Kidney tubule cell (primary cell): ENCODE measurements at places on chromosomes 12 and 14.

DNA sequence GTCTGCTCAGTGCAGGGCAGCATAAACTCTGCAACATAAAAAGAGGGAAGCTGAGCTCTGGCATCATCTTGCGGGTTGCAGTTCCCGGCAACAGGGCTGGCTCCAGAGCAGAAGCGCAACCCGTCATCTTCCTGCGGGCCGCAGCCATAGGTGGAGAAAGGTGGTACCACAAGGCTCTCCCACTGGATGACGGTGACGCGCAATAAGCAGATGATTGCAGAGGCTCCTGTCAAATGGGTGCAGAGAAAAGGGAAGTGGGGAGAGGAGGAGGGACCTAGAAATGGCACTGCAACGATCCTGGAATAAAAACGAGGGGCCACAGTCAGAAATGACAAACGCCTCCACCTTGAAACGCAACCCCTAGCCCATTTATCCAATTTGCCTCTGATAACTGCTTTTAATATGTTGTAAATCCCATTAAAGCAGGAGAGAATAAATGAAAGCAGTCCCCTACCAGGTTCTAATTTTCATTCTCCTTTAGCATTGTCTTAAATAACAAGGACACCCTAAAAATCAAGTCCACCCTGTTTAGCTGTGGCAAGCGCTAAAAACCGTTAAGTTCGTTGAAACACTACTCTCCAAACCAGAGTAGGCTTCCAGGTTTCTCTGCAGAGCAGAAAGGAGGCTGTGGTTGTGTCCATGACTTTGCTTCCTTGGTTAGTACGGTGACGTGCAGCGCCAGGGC, 30.9 kb upstream of the TUBA1C start:
- DNase-seq = no peak

DNA sequence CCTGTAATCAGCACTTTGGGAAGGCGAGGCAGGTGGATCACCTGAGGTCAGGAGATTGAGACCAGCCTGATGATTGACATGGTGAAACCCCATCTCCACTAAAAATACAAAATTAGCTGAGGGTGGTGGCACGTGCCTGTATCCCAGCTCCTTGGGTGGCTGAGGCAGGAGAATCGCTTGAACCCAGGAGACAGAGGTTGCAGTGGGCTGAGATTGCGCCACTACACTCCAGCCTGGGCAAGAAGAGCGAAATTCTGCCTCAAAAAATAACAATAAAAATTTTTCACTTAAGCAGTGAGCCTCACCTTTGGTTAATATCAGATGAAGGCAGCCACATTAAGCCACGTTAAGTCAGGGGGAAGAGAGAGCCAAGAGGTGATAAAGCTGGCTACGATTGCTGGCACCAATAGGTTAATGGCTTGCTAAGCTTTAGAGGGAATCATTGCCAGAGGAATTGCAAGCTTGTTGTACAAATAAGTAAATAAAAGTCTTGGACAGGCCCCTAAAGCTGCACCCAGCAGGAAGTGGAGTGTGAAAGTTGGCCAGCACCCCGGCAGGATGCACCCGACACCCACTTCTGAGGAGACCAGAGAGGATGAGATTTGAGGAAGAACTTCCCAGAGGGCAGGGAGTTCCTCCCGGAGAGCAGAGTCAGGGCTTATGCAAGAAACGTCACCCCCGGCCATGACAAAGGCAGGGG, 41.3 kb upstream of the TESC start:
- no peak for DNase-seq

DNA sequence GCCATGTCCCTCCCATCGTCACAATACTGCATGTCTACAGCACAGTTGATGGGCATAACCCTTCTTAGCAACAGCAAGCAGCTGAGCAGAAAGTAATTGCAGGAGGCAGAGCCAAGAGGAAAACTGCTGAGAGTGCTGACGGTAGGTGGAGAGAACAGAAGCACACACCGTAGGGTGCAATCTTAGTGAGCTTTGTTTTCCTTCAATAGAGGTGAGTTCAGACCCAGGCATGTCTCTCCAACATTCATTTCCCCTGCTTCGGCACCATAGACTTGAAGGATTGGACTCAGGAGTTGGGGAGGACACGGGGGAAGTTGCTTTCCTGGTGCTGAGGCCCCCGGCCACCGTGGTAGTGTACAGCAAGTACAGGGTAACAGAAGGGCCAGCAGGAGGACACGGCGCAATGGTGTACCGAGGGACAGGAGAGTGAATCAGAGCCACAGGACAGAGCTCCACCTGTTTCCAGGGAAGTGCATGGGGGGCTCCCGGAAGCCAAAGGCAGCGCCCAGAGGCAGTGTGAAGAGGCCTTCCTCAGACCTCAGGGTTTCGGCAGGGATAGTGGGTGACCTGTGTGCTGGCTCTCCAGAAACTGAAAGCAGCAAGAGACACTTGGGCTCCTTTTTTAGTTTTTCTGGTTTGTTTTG, 36.3 kb upstream of the SINHCAF start:
- no peak for DNase-seq

GRCh38 chr12:22821985-22822384, 197.0 kb downstream of the ETNK1 start:
- DNase-seq = peak; percentile 85

DNA sequence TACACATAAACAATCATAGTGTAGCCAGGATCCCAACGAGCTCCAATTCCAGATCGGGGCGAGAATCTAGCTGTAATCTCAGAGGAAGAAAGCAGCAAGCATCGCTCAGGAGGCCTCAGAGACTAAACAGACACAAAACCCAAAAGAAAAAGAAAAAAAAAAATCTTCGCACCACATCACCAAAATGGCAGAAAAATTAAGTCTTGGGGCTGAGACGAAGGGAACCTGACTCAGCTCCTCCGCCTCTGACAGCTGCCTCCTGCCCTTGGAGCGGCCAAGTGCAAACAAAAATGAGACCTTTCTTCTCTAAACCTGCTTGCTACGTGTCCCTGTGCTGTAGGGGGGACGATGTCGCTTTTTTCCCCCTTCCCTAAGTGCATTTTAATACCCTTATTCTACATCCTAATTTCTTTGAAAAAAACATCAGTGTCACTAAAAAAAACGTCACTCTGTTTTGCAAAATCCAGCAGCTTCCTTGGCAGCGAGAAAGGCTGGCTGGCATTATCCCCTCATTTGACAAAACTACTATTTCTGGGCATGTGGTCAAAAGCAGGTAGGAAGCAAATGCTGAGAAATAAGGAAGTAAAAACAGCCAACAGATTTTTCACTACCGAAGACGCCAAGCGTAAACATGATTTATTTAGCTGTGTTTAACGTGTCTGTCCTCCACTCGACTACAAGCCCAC, 30.5 kb downstream of the BCL11B start:
- DNase-seq = no peak

GRCh38 chr12:77995436-77996167, 164.9 kb downstream of the NAV3 start:
- DNase-seq = peak; percentile 89

DNA sequence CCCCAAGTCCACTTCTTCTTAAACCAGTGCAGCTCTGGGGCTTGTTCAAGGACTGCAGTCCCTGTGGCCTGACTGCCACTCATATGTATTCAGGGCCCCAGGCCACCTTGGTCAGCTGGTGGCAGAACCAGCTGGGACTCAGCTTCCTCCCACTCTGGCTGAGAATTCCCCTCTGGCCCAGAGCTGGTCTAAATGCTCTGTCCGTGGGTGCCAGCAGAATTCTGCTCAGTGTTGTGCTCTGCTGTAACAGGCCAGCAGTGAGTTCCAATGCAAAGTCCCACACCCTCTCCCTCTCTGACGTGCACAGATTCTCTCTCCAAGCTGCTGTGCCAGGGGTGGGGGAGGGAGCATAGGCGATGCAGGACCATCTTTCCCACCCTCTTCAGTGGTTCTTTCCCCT, 210.4 kb upstream of the RGS6 start:
- no peak for DNase-seq

GRCh38 chr12:29759950-29760349, 23.8 kb downstream of the TMTC1 start:
- no peak for DNase-seq

DNA sequence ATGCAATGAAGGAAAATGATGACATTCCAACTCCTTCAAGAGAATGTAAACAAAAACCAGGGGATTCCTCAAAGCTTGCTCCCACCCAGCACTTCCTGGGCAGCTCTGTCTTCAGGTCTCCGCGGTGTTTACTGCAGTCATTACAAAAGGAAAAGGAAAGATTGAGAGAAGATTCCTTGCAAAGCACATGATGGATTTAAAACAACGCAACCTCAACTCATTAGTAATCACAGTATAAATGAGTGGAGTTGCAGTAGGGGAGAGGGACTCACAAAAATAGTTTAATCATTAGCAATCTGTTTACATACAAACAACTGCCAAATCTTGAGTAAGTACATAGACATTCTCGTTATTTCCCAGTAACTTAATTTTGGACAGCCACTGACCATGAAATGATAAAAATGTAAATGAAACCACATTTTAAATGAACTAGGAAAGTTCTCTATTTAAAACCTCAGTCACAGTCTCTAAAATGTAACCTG, 49.7 kb upstream of the OVCH1 start:
- DNase-seq = no peak

GRCh38 chr14:94451091-94451771, 1.4 kb downstream of the SERPINA11 start:
- DNase-seq = no peak

GRCh38 chr14:21048638-21049037, 6.5 kb downstream of the RNASE7 start:
- no peak for DNase-seq

DNA sequence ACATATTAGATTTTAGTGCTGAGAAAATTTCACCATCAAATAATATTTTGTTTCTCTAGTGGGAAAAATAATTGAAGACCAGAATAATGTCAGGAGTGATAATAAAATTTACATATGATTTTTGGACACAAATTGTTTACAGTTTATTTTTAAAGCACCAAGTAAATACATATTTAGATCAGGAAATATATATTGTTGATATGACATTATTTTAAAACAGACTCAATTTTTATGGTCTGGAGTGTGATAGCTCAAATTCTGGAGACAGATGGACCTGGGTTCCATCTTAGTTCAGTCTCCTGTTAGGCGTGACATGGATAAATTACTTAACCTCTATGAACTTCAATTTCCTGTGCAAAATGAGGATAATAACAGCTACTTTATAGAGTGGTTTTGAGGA, 135.4 kb downstream of the TPH2 start:
- DNase-seq = no peak

GRCh38 chr12:49664167-49664566, 40.8 kb downstream of the PRPF40B start:
- peak; percentile 14 for DNase-seq

DNA sequence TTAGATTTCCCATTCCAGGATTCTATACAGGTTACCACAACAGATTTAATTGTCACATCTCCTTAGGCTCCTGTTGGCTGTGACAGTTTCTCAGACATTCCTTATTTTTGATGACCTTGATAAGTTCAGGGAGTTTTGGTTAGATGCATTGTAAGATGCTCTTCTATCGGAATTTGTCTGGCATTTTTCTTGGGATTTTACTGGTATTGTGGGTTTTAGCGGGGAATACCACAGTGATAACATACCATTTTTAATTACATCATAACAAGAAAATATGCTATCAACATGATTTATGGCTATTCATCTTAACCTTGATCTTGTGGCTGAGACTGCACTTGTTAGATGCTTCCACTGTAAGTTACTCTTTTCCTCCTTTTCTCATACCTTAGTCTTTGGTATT, 217.5 kb upstream of the PPFIA2 start:
- no peak for DNase-seq

DNA sequence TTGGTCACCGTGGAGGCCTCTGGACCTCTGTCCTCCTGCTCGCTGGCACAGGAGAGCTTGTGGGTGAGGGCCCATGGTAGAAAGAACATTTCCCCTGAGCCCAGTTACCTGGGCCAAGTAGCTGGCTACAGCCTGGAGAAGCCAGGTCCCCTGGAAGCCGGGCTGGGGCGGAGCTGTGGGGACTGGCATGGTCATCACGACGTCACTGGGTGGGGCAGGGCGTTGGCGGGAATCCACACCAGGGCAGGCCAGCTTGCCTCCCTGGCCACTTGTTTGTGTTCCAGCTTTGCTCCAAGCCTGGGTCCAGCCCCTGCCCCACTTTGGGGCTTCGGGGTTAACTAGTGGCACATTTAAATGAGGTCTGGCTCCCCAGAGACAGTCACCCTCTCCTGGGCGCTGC, 35.0 kb upstream of the SLC24A4 start:
- no peak for DNase-seq

DNA sequence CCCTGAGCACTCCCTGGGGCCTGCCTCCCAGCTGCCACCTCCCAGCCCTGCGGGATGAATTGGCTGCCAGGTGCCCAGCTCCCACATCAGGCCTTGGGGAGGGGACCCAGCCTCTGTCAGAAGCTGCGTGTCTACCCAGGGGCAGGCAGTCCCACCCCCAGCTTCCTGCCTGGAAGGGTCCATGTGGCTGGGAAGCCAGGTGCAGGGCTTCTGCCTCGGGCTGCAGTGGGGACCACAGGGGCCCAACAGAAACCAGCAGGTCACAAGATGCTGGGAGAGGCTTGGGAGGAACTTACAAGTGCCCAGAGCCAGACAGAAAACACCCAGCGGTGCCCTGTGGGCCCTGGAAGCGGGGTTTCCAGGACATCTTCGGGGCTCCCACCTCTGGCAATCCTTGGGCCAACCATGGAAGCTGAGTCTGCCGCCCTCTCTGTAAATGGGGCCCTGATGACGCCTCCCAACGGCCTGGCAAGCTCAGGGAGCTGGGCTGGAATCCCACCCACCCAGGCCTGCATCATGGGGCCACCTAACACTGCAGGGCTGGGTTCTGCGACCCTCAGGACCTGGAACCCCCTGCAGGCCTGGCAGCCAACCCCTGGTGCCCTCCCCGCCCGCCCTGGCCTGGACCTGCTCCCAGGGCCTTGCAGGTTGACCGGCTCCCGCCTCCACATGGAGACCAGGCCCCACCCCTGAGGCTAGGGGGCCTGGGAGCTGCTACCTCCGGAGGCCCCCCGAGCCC, 36.6 kb downstream of the CCNK start:
- no peak for DNase-seq

DNA sequence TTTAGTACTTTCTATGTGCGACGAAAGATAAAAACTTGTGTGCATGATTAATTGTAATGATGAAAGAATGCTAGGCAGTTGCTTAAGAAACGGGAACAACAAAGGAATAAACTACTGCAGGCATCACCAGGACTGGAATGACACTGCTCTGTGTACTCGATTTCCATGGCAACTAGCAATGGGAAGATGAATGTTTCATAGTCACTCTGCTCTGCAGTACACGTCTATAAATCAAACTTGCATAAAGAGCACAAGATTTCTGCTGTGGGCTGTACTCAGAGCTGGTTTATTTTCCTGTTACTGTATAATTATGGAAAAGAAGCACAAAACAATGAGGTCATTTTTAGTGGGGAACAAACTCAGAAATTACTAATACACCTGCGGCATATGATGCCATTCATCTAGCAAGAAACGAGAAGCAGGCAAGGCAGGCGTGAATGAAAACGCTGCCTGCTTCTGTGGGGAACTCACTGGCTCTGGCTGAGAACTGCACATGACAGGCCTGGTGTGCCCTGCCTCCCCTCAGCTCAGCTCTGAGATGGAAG, 41.8 kb downstream of the EFCAB11 start:
- peak; percentile 93 for DNase-seq

GRCh38 chr14:94773061-94773648, 3.2 kb upstream of the GSC start:
- no peak for DNase-seq
